ENCODE measurements at places on chromosomes 3 and 15. TPM values are rescaled to one million over a fixed set of nuclear protein-coding genes. Genes with fewer than 3 reads are reported as not detected.

Gene MYZAP
- total RNA-seq: 0.07 TPM

Gene GPR176
- total RNA-seq: 147 TPM

Gene P4HTM
- total RNA-seq: 56.2 TPM

Gene GASK1A
- 0.69 TPM for total RNA-seq

Gene SLCO2A1
- total RNA-seq: under 0.01 TPM

Gene RARB
- total RNA-seq: 10.2 TPM

Gene GRAMD2A
- 0.46 TPM for total RNA-seq

Gene SETD5
- 63.0 TPM for total RNA-seq

Gene ARPP21
- 2.4 TPM for total RNA-seq

Measured in smooth muscle cell of the pulmonary artery (primary cell).